ENCODE measurements at places on chromosomes 13 and 19.

GRCh38 chr19:18992696-18993095, 40.6 kb downstream of the SUGP2 start:
- DNase-seq, result no peak

DNA sequence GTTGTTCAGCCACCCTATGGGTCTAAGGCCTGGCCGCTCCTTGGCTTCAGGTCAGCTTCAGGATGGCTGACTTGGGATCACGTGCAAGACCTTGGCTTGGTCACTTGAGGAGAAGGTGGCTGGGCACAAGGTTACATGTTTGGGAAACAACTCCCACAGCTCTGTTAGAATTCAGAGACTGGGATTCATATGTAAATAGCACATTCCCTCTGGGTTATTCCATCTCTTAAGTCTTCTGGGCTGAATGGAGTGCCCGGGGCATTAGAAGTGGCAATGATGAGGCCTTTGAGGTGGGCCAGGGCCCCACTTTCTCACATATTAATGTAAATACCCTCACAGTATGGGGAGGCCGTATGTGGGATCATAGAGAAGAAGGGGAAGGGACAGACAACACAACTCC, 150.9 kb downstream of the EFNB2 start:
- no peak for DNase-seq

DNA sequence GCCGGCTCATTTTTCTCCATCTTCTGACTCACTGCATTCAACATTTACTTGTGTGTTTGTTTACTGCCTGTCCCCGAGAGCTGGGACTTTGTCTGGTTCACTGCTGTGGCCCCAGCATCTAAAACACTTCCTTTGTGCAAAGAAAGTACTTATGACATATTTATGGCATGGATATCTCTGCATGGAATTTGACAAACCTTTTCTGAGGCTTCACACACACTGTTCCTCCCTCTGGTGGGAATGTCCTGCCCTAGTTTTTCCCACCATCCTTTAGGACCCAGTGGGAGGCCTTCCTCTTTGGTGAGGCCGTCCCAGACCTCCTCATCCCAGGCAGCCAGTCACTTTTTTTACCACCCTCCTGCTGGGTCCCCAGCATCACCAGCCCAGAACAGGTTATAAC, 1.4 kb upstream of the SRRM5 start:
- DNase-seq, result no peak

- no peak for DNase-seq
Observed at GRCh38 chr13:79621449-79621848, 140.5 kb downstream of the NDFIP2 start.

DNA sequence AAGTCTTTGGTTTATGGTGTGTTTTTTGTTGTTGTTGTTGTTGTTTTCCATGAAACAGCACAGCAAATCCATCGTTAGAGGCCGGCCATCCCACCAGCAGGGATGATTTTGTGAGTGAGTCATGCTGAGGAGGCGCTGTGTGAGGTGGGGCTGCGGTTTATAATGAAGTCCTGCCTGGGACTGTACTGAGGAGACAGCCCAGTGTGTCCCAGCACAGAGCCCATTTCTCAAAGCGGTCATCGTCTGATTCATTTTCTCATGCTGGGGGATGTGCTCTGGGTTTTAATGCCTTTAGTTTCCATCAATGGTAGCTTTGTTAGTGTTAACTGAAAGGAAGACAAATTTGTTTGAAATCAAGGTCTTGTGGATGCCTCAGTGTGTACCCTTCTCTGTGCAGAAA, 129.3 kb upstream of the SERP2 start:
- no peak for DNase-seq

- no peak for DNase-seq
Observed at GRCh38 chr13:31947105-31947504, 84.5 kb upstream of the FRY start.

DNA sequence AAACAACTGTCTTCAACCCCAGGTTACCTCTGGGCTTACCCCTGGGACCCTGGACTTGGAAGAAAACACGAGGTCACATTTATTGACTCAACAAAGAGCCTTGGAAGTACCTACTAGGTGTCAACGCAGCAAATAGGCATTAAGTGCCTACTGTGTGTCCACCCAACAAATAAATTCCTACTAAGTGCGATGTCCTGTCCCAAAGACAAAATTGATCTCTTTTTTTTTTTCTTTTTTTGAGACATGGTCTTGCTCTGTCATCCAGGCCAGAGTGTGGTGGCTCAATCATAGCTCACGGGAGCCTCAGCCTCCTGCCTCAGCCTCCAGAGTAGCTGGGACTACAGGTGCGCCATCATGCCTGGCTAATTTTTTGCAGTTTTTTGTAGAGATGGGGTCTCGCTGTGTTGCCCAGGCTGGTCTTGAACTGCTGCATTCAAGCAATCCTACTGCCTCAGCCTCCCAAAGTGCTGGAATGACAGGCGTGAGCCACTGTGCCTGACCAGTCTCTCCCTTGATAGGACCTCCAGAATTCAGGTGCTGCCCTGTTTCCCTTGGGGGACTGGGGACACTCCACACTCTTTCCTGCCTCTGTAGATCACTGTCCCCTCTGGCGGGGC, 589 bp upstream of the S1PR2 start:
- no peak for DNase-seq

All from neural crest cell (in vitro differentiated cells).